ENCODE measurements at places on chromosomes 6 and 20.

GRCh38 chr20:54047720-54048119, 22.7 kb downstream of the BCAS1 start:
- DNase-seq: no peak

DNA sequence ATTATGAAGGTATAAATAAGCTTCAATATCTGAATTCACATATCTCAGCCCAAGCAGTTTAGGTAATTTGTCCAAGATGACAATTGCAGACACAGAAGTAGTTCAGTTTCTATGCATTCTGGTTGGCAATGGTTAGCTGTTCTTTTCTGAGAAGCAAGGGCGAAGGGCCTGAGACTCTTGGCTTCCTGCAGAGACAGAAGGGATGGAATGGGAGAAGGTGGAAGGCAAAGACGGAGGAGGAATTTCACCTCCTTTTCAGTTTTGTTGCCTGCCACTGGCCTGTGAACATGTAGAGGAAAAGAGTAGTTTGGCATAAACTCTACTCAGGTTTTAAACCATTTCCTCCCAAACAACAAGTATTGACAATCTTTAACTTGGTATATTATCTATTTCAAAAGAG, 180.7 kb upstream of the HS3ST5 start:
- DNase-seq: no peak

GRCh38 chr6:132733283-132733682, 19.4 kb upstream of the VNN1 start:
- peak; percentile 28 for DNase-seq

GRCh38 chr20:37757550-37757949, 63.7 kb downstream of the CTNNBL1 start:
- no peak for DNase-seq

- DNase-seq: no peak
These were observed 210.1 kb upstream of the FUT9 start for GRCh38 chr6:95805699-95806098.

DNA sequence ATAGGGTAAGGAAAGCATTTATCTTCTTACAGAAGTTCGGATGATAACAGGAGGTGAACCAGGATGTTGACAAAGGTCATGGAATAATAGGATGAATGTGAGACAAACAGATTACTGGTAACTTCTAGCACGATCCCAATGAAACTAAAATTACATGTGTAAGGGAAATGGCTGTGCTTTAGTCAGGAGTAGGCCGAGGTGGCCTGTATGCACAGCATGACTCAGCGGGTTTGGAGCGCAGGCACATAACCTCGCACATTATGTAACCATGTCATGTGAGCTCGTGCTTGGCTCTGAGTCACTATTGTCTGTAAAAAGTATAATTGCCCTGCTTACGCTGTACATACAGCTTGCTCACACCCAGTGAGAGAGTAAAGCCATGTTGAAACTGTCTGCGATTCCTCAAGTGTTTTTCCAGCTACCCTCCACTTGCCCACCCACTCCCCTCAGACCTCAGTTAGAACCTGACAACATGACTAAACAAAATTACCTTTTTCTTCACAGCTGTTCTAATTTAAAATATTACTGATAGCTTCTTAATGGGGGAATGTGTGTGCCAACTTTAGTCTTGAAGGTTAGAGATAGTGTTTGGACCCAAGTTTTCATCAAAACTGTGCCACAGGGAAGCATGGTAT, 8.2 kb downstream of the CYB5R4 start:
- peak; percentile 42 for DNase-seq

DNA sequence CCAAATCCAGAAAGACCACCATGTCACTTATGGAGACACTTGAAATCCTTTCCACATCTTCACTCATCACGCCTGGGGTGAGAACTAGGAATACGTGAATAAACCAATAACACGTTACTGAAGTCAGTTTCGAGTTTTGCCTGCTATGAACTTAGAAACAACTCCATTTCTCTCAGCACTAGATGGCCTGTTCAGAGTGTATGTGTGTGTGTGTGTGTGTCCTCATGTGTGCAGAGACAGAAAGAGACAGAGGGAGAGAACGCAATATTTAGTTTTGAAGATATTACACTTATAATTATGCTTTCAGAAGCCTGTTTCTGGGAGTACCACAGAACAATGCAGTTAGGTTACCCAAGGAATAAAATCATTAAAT, 81.2 kb upstream of the CCN6 start:
- no peak for DNase-seq

DNA sequence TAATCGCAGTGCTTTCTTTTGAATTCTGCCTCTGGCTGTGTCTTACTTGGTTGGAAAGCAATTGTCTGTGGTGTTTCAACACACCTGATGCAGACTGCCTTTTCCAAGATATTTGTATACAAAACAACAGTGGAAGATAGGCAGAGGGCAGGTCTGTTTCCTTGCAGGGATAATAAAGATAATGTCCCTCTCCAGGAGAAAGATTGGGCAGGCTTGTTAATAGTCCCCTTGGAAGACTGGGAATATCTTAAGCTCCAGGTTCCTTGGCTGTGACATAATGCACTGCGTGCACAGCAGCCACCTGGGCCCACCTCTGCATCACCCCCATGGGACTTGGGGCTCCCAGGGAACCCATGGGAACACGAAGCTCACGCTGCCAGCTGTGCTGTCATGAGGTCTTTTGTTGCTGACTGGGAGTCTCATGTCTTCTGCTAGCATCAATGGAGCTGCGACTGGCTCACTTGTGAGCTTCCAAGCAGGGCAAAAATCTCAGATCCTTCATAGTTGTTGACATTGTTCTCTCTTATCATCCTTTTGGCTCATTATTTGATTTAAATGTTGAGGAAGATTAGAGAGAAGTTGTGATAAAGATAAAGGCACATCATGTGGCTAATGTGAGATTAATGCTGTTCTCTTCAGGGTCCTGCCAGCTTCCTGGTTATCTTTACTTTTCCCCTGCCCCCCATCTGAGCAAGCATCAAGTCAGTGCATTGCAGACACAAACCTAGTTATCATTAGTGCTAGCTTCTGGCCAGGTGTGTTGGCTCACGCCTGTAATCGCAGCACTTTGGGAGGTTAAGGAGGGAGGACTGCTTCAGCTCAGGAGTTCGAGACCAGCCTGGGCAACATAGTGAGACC, 107.1 kb upstream of the ASF1A start:
- no peak for DNase-seq

- DNase-seq: no peak
These were observed 4.7 kb downstream of the ADGRF5 start for GRCh38 chr6:46917002-46917545.

DNA sequence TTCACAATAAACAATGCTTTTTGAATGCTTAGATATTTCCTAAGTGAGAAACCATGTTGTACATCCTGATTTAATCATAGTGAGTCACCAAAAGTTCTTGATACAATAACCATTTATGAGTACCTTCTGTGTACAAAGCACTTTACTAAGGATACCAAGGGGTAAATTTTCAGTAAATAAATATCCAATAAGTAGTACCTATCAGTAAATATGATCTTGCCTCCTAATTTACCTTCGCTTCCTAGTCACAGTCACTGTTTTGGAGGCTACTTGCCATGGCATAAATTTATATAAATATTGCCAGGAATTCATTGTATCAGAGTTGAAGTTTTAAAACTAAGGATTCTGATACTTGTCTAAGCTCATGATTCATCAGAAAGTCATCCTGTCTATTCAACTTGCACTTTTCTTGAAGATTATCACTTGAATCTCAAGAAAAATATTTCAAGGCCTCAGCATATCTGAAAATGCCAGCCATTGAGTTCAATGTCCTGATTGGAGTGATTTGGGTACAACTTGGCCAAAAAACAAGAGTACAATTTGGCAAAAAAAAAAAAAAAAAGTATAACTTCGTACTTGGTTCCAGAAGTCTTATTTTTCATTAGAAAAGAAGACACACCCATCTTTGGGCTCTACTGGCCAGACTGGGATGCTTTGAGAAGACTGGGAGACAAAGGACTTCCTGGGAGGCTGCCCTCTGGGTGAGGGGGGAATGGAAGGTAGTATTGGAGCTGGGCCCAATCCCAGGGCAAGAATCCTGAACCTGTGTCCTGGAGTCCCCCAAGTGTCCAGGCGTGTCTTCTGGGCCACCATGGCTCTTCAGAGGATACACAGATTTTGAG, 32.8 kb downstream of the RAB22A start:
- DNase-seq: no peak

DNA sequence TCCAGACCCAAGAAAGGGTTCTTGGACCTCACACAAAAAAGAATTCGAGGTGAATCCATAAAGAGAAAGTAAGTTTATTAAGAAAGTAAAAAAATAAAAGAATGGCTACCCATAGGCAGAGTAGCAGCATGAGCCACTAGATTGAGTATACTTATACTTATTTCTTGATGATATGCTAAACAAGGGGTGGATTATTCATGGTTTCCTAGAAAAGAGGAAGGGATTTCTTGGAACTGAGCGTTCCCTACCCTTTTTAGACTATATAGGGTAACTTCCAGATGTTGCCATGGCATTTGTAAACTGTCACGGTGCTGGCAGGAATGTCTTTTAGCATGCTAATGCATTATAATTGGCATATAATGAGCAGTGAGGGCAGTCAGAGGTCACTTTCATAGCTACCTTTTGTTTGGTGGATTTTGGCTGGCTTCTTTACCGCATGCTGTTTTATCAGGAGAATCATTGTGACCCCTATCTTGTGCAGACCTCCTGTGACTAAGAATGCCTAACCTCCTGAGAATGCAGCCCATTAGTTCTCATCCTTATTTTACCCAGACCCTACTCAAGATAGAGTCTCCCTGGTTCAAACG, 44.3 kb downstream of the TENT5A start:
- DNase-seq: no peak

DNA sequence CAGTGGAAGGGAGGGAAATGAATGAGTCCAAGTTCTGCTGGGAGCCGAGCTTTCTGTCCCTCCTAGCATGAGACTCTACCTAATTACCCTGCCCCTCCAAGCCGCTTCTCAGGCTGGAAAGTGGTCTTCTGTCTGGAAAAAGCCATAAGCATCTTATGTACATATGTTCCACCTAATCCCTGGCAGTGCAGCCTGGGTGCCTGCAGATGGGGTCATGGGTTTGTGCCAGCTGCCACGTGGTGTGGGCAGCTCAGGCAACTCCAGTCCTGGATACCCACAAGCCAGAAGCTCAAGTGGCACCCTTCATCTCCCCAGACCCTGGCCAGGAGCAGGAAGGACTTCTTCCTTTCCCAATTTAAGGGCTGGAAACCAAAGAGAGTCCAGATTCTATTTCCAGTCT, 253.1 kb downstream of the LY86 start:
- DNase-seq: peak; percentile 31

DNA sequence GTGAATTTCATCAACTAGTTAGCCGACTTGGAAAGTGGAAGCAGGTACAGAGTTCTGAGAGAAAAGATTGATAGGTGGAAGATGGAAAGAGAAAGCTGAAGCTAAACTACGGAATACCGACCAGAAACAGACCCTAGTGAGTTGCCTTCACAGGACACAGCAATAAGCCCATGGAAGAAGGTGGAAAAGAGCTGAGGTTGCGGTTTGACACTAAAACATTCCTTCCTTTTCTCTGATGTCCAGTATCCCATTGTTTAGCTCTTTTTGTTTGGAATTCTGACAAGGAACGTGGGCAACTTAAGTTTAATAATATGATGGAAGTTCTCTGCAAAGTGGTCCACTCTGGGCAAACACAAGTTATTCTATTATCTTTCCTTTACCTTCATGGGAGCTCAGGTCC, 110.1 kb upstream of the ADTRP start:
- no peak for DNase-seq

GRCh38 chr6:25127076-25127837, 151.9 kb upstream of the CARMIL1 start:
- DNase-seq: no peak

GRCh38 chr6:53938810-53939209, 144.0 kb downstream of the LRRC1 start:
- no peak for DNase-seq

- peak; percentile 55 for DNase-seq
These were observed 545 bp downstream of the FNDC1 start for GRCh38 chr6:159169557-159170332.

DNA sequence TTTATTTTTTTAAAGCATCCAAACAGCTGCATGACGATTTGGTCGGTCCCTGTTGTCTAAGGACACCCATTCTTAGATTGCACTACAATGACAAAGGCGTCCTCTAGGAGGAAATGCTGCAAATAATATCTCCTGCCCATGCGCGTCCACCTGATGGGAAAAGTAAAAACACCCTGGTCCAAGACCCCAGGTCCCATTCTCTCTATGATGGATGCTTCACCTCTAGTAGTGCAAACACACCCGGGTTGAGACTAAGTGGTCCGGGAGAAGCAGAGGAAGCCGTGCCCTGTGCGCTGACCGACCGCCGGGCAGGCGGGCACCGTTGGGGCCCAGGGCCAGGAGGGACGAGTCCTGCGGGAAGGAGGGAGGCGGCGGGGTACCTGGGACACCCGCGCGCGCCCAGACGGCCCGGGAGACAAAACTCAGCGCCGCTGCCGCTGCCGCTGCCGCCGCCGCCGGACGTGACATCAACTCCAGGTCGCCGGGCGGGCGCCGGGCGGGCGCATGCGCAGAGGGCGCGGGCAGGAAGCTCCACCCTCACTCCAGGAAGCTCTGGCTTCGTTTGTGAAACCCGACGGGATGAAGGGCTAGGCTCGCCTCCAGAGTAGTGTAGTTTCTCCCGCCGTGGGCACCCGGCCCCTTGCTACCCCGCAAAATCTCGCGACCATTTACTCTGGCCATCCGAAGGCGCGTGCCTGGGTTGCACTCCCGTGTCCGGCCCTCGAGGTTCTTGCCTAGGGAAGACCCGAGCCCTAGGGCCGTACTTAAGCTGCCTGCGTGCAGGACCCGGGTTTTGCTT, at the start of gene TBC1D7:
Gene TBC1D7 (minus strand): TSS at position 462 of the 799 bp plus-strand sequence. CDS start 1,639 bp downstream, outside the sequence.
- peak; percentile 89 for DNase-seq

GRCh38 chr20:20261159-20261558, 106.7 kb upstream of the INSM1 start:
- DNase-seq: peak; percentile 91

- DNase-seq: peak; percentile 34
These were observed 906 bp upstream of the PDE10A start for GRCh38 chr6:165663736-165664558.

DNA sequence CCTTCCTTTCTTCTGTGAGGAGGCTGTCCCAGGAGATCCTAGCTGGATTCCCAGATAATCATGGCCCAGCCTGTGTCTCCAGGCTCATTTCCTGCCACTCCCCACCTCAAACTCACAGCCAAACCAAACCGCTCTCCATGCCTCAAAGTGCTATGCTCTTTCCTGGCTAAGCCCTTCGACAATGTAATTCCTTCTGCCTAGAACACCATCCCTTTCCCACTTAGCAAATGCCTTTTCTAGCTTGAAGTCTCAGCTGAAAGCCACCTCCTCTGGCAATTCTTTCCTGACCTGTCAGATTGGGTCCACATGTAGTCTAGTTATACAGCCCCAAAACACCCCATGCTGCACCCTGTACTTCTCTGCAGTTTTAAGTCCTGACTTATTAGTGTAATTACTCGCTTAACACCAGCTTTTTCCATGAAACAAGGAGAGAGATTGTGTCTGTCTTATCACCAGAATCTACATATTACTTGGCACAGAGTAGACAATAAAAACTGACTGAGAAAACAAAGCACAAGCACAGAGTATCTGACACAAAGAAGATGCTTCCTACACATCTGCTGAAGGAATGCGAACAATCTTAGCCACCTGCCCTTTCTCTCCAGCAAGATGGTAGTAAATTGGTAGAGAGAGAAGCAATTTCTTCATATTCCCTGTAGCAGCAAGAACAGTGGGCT, 5.4 kb downstream of the TRIM26 start:
- no peak for DNase-seq
